ENCODE measurements at places on chromosomes 13 and 19.

DNA sequence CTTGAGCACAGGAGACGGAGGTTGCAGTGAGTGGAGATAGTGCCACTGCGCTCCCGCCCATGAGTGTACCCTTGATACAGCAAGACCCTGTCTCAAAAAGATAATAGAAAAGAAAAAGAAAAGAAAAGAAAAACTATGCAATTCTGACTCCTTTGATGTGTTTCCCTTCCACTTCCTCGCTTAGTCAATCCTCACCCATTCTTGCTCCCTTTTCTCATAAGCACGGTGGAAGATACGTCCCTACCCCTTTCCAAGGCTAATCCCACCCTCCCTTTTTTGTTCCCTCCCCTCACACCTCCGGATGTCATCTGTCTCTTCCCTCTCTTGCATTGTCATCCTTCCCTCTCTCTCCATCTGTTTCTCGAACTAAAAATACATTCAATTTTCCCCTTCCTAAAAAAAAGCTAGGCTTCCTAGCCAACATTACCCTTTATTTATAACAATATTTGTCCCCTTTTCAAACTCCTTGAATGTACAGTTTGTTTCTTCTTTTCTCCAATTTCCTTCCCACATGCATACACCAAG, 40.5 kb upstream of the ITM2B start:
- DNase-seq: no peak

DNA sequence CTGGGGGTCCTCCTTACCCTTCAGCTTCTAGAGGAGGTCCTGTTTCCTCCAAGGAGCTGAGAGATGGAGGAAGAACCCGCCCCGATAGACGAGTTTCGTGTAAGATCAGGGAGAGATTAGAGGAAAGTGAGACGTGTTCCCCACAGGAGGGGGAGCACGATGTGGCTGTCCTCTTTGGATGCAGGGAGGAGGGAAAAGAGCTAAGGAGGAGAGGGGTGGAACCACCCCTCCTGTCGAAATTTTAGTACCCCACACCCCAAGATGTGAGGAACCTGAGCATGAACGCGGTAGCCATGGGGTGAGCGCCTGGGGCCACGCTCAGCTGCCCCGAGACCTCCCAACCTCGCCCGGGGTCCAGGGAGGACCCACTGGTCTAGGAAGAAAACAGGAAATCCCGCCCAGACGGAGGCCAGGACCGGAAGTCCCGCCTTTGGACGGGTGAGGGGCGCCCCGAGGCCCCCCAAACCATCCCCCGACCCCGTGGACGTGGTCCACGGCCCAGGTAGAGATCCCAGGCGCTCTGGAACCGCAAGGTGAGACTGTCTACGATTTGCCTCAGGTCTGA, 1.2 kb downstream of the AKT1S1 start:
- no peak for DNase-seq

DNA sequence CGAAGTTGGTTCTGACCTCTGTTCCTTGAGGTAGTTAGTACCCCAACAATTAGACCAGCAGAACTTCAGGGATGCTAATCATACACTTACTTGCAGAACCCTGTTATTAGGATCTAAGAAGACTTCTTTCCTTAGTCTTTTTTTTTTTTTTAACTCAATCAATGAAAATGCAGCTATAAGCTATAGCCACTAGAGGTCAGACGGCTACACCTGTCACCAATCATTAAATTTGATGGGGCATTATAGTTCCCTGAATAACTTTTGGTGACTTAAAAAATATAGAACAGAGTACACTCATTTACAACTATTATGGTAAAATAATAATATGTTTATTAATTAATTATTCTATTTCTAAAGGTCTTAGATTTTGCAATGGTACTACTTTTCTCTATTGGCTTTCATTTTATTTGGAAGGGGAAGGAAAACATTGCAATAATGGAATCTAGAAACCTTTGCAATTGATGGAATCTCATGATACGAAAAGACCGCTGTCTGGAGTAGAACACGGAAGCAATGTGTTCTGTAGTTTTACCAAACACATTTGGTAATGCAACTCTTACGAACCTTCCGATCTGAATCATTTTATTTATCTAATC, 483.2 kb downstream of the DIAPH3 start:
- DNase-seq: no peak

- DNase-seq: no peak
Measured at GRCh38 chr13:98220271-98220791, 43.3 kb upstream of the RNF113B start.

DNA sequence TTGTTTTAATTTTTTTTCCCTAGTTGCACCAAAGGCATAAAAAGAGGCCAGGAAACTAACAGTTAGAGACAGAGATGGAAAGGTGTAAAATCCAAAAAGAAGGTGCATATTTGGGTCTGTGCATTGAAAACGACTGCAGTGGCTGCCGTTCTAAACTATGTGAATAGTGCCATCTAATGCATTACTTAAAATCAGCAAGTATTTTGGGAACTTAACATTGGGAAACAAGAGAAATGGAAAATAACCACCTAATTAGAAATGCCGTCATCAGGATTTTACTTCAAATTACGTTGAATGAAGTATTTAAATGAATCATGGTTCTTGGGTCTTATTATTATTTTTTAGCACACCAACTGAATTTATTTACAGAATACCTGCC, 189.5 kb upstream of the MIR17HG start:
- no peak for DNase-seq

- DNase-seq: no peak
Measured at GRCh38 chr13:71474936-71475335, 392.1 kb downstream of the DACH1 start.

DNA sequence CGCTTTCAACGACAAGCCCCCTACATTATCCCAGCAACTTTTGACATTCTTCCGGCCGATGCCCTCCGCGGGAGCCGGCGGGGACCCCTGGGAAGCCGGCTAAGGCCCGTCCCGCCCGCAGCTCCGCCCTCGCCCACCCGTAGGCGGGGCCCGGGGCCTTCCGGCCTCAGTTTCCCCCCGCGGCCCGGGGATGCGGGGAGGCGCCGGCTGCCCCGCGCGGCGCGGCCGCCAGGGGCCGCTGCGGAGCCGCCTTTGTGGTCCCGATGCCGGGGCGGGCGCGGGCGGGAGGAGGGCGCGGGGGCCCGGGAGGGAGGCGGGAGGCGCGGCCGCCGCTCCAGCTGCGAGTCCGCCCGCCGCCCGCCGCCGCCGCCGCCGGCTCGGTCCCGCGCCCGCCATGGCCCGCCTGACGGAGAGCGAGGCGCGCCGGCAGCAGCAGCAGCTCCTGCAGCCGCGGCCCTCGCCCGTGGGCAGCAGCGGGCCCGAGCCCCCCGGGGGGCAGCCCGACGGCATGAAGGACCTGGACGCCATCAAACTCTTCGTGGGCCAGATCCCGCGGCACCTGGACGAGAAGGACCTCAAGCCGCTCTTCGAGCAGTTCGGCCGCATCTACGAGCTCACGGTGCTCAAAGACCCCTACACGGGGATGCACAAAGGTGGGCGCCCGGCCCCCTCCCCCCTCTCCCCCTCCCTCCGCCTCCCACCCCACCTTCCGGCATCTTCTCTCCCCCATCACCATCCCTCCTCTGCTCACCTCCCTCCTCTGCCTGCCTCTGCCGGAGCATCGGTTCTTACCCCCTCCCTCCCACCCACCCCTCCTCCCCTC, at the start of gene CELF5:
TSS of gene CELF5 (plus strand) at position 316 of the 823 bp plus-strand sequence. CDS start at position 395, 79 bp downstream.
- peak; percentile 25 for DNase-seq

DNA sequence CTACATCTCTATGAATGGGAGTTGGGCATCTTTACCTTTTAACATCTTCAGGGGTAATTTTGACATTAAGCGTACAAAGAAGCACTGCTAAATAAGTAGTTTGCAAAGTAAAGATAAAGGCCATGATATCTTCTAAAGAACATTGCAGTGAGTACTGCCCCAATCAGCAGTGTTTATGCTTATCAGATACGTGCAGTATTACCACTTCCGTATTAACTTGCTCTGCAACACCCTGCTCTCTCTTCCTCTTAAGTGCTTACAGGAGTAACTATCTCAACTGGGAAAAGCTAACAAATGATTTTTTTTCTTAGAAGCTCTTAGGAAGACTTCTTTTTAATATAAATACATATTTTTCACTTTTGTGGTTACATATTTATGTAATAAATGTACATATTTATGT, 793.7 kb upstream of the SLC10A2 start:
- DNase-seq: no peak

DNA sequence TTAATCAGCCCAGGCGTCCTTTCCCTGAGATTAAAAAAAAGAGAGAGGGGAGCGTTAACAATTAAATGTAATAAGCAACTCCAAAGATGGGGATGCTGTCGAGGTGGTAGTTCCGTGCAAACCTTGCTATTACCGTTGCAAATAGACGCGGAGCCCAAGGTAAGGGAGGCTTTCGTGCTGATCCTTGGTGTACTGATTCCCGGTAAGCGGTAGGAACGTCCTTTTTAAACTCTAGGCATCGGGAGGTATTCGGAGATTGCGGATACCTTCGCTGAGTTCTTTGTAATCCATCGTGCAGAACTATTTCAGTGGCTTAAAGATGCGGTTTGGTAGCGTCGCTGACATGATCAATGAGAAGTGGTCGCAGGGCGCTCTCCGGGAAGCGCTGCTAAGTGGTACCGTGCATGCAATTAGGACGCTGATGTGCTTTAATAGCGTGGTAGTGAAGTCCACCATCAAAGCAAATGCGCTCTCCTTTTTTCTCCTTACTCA, 3.1 kb downstream of the SLITRK5 start:
- DNase-seq: no peak

DNA sequence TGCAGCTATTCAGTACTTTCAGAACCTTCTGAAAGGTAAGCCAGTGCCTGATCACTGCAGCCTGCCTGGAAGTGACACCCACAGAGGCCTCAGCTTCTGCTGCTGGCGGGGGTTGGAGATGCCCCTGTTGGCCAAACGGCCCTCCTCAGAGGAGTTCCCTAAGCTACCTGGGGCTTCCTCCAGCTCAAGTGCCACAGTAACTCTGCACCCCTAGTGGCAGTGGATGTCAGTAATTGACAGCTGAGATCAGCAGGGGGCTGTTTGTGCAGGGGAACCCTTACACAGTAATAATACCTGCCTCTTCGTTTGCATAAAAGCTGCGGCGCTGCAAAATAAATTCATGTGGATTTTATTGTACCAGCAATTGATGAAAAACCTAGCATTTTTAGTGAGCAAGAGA, 28.9 kb downstream of the TDRD12 start:
- DNase-seq: no peak

DNA sequence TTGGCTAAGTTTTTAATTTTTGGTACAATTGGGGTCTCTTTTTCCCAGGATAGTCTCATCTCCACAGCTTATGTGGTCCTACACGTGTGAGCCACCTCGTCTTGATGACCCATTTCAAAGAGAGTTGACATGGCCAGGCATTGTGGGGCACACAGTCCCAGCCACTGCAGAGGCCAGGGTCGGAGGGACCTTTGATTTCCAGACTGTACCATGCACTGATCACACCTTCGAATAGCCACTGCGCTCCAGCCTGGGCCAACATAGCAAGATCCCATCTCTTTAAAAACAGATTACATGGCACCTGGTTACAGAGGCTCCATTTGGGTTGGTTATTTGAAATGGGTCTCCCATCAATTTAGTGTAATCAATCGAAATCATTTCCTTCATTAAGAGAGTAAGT, 71.6 kb downstream of the DPRX start:
- no peak for DNase-seq

DNA sequence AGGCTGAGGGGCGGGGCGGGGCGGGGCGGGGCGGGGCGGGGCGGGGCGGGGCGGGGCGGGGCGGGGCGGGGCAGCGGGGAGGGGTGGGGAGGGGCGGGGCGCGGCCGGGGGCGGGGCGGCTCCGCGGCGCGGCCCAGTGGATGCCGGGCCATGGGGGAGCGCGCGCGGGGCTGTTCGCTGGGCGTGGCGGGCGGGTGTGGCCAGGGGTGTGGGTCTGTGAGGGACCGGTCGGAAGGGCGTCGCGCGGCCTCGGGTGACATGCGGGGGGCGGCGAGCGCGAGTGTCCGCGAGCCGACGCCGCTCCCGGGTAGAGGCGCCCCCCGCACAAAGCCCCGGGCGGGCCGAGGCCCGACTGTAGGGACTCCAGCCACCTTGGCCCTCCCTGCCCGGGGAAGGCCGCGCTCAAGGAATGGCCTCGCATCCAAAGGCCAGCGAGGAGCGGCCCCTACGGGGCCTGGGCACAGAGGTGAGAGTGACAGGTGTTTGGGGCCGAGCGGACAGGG, at the start of gene ZFP28:
TSS of gene ZFP28 (plus strand) at position 188 of the 503 bp plus-strand sequence. CDS start at position 259, 71 bp downstream.
- DNase-seq: peak; percentile 42

DNA sequence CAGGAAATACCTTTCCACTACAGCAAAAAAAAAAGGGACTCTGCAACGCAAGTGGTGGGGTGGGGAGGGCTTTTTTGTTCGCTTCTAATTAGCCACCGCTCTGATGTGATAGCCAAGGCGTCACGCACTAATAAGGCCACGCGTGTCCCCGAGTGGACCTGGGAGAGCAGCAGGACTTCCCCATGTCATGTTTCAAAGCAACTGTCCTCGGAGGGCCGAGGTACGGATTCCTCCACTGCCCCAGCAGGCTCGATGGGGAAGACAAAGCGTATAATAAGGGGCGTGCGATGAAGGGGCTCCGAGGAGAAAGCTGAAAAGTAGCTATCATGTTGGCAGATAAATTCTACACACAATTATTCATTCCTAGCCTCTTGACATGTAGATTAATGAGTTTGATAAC, 179.7 kb upstream of the ZNF507 start:
- no peak for DNase-seq

- no peak for DNase-seq
Measured at GRCh38 chr13:99302637-99303505, 4.3 kb downstream of the GPR183 start.

- no peak for DNase-seq
Measured at GRCh38 chr13:89925107-89925506, 1422.4 kb upstream of the MIR17HG start.

DNA sequence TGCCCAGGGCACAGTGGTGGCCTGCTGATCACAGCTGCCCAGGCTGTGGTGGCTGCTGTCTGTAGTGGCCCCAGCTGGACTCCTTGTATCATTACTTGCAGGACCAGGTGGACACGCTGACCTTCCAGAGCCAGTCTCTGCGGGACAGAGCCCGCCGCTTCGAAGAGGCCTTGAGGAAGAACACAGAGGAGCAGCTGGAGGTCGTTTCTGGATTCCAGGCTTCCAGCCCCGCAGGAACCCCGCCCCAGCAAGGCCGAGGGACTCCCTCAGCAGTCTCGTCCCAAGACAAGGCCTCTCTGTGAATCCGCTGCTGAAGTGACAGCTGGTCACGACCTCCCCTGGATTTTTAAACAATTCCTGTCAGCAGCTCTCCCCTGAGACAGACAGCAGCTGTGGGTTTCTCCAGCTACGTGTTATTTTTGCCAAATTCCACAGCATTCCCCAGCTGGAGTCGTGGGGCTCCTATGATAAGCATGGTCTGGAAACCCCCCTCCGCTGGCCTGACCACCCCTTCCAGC, 98.3 kb downstream of the SLC7A1 start:
- DNase-seq: no peak

DNA sequence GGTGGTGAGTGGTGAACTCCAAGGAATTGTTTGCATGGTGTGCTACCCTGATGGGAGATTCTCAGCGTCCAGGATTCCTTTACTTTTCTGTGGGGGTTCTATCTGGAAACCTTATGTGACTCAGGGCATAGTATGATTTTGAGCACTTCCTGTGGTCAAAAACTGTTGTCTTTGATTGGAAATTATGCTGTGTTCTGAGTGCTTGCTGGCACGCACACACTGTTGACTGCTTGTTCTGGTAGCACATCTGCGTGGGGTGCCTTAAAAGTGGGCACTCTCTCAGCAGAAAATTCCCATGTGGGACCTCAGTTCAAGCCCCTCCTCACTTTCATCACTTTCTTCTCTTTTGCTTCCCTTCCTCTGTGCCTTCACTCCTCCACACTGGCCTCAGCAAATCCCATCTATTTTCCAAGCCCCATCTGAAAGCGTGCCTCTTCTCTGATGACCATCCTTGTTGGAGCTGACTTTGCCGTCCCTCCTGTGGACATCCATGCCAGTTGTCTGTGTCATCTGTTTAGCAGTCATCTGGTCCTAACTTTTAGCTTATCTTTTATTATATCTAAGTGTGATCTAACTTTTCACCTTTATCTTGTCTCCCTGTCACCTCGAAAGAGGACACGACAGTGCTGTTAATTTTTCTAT, 56.4 kb upstream of the NPAS1 start:
- DNase-seq: no peak
